ENCODE measurements at places on chromosomes 2 and 18.

GRCh38 chr2:16067866-16068551, 127.7 kb downstream of the MYCN start:
- DNase-seq = no peak

GRCh38 chr2:175004730-175004979, 526 bp downstream of the CHN1 start:
- no peak for DNase-seq

GRCh38 chr2:214395040-214395439, 15.8 kb upstream of the VWC2L start:
- DNase-seq = no peak

DNA sequence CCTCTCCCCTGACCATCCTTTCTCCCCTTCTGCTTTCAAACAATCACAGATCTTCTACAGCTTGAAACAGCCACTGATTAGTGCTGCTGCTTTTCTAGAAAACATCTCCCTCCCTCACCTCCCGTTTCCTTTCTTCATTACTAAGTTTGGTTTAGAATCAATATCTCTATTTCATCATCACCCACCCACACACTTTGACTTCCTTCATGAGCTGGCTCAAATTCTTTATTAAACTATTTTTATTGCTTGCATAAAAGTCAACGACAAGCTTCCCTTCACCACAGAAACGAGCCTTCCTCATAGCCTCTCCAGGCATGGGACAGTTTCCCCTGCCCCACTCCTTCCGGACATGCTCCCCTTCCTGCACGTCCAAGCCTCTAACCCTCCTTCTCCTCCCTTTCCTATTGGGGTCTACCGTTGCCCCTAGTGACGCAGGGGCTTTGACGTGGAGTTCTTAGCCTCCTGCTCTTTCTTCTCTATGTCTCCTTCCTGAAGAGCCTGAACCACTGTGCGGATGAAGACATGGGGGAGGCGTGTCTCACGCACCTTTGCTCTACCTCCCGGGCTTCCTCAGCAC, 172.0 kb downstream of the AFF3 start:
- no peak for DNase-seq

- no peak for DNase-seq
These were observed at the start of gene DYTN for GRCh38 chr2:206718296-206718695. Gene DYTN (minus strand): TSS chr2:206718396. CDS start chr2:206718279, 117 bp downstream.

- DNase-seq = no peak
These were observed 84.4 kb downstream of the LPIN1 start for GRCh38 chr2:11830708-11831301.

DNA sequence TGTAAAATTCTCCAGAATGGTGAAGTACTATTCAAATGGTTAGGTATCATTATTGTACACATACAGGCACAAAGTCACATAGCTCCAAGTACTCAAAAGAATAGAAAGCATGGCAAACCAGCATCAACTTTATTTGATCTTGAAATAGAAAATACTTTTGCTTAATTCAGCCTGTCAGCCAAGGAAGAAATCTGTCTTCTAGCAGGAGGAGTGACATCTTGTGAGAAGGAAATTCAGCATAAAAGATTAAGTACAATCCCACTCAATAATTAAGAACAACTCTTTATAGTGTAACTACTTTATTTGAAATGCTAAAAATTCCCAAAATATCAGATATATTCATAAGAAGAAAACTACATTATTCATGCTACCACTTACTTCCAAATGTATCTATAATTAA, 15.8 kb downstream of the DNAJC27 start:
- no peak for DNase-seq

- DNase-seq = no peak
These were observed 406.2 kb downstream of the MTX2 start for GRCh38 chr2:176675271-176675949.

GRCh38 chr2:218366621-218367414, 10.2 kb downstream of the CATIP start:
- no peak for DNase-seq

- DNase-seq = no peak
These were observed 82.3 kb downstream of the NDUFA10 start for GRCh38 chr2:239942871-239943311.

DNA sequence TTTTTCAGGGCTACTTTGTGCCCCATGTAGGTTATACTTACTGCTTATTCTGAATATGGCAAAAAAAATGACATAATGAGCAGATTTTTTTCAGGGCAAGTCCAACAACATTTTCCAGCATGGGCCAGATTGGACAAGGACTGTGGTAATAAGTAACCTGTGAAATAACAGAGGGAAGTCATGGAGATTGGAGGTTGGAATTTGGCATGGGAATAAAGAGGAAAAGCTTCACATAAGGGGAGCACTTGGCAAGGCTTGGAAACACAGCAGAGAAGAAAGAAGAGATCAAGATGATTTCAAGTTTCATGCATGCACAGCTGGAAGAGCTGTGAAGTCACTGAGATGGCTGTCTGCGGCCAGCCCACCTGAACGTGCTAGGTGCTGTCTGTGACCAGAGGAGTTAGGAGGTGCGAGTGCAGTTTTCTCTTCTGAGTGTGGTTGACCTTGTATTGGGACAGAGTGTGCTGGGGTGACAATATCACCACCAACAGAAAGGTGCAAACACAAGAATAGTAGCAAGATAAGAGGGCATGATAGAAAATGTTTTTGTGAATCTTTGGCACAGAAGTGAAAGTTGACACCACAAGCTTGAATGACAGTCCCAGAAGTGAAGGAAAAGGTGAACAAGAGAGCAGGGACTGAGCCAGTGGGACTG, 71.1 kb upstream of the DSC1 start:
- no peak for DNase-seq

GRCh38 chr18:9722691-9723090, 14.6 kb downstream of the RAB31 start:
- no peak for DNase-seq

DNA sequence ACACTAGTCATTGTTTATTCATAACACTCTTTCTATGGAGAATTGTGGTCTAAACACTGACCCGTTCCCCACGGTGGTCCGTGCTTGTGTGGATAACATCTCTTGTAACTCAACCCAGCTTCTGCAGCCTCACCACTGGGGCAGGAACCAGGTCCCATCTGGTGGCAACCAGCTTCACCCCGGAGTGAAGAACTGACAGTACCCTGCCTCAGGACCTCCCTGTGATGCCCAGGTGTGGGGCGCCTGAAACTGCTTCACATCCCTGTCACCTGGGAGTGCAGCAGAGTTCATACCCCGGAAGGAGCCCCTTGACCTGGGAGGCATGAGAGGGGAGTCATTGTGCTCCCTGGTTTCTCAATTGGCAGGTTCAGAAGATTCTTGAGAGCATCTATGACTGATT, 81.1 kb downstream of the LONRF2 start:
- no peak for DNase-seq

DNA sequence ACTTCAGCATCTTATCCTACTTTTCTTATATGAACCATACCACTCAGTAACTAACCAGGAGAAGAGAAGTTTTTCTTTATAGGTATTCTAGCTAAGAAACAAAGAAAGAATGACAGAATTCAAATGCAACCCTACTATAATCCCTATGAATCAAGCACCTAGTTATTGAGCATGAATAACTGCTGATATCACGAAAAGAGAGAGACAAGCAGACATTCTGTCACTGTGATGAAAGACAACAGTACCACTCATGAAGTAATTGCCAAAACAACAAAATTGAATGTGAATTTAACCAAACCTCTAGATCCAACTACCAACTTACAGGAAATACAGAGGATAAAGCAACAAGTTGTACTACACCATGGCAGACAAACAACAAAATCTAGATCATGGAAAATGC, 15.3 kb downstream of the TTC21B start:
- no peak for DNase-seq

DNA sequence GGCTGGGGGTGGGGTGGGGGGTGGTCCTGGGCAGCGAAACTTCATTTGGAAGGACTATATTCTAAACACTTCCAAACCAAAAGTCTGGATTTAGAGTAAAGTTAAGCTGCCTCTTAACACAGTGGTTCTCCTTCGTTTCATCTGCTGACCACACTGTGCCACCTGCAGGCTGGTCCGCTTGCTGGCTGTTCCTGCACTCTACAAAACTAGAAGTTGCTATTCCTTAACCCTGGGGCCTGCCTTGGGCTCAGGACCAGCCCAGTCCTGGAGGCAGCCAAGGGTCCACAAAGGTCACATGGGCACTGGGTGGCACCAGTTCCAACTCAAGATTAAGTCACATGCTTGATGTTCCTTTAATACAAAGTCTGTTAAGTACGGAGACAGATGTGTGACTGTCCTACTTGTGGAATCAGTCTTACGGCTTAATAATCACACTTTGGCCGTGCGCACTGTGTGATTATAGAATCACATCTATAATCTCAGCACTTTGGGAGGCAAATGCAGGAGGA, 195.4 kb downstream of the FAM210A start:
- DNase-seq = no peak

GRCh38 chr2:174485788-174486562, 854 bp downstream of the GPR155 start:
- peak; percentile 25 for DNase-seq

DNA sequence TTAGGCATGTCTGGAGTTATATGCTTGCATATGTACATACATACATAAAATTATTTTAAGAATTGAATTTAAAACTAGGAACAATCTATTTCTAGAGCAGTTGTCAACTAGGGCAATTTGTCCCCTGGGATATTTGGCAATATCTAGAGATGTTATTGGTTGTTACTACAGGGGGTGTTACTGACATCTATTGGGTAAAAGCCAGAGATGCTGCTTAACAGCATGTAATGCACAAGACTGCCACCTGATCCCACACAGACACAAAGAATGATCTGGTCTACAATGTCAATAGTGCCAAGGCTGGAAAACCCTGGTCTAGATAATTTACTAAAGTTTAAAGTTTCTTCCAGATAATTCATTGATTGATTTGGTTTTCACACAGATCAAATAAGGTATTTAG, 185.3 kb downstream of the NYAP2 start:
- DNase-seq = peak; percentile 60

GRCh38 chr2:230447455-230448451, 31.8 kb downstream of the SP100 start:
- no peak for DNase-seq

GRCh38 chr18:13559754-13560153, 166.6 kb downstream of the FAM210A start:
- DNase-seq = no peak

DNA sequence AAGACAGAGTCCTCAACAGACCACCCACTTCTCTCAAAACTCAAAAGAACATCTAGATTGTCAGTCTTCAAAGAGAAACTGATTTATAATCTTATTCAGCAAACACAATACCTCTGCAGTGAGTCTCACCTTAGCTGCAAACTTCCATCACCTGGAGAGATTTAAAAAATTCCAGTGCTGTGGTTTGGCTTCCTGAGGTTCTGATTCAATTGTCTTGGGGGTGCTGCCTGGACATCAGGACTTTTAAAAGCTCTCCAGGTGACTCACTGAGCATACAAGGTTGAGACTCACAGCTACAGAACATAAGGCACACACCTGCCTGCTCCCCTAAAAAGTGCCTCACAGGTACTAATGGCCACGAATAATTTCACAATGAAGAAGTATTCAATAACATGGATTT, 40.3 kb downstream of the RNF152 start:
- no peak for DNase-seq

GRCh38 chr18:27165412-27165811, 19.7 kb downstream of the CHST9 start:
- no peak for DNase-seq

GRCh38 chr18:28972333-28972907, 795.5 kb upstream of the CDH2 start:
- no peak for DNase-seq

GRCh38 chr2:120992791-120993555, 257.3 kb downstream of the GLI2 start:
- DNase-seq = no peak

GRCh38 chr2:183123959-183124221, 353 bp upstream of the NUP35 start:
- no peak for DNase-seq

DNA sequence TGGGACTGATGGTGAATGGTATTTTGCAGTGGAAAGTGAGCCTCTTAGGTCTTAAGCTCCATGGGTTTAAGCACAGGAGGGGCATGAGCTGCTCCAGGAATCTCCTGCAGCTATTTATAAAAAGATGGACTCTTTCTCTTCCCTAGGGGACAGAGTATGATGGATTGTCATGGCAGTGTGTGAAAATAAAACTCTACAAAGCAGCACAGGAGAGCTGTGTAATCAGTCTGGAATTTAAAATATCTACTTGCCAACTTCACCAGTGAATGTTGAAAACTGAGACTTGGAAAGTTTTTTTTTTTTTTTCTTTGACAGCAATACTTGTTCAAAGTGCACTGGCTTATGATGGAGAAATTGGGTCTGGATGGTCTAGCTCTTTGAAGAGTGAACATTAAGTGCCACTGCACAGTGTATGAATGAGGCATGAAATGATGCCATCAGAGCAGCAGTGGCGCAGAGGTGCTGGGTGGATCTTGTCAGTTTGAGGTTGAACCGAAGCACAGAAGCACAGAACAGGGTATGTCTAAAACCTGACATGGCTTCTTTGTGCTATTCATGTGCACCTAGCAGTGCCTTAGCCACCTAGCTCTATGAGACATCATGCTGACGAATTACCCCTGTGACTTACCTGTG, 245.4 kb downstream of the PTPRM start:
- no peak for DNase-seq

All from NCI-H1694 treated with DMSO at 0.1 percent for 48 hours (cell line).